NCI-H1436 treated with DMSO at 0.1 percent for 48 hours (cell line): ENCODE measurements at places on chromosomes 13 and 19.

GRCh38 chr13:84038001-84038400, 155.7 kb upstream of the SLITRK1 start:
- DNase-seq = no peak

- DNase-seq = no peak
Measured at GRCh38 chr13:40171566-40171965, 494.9 kb downstream of the FOXO1 start.

DNA sequence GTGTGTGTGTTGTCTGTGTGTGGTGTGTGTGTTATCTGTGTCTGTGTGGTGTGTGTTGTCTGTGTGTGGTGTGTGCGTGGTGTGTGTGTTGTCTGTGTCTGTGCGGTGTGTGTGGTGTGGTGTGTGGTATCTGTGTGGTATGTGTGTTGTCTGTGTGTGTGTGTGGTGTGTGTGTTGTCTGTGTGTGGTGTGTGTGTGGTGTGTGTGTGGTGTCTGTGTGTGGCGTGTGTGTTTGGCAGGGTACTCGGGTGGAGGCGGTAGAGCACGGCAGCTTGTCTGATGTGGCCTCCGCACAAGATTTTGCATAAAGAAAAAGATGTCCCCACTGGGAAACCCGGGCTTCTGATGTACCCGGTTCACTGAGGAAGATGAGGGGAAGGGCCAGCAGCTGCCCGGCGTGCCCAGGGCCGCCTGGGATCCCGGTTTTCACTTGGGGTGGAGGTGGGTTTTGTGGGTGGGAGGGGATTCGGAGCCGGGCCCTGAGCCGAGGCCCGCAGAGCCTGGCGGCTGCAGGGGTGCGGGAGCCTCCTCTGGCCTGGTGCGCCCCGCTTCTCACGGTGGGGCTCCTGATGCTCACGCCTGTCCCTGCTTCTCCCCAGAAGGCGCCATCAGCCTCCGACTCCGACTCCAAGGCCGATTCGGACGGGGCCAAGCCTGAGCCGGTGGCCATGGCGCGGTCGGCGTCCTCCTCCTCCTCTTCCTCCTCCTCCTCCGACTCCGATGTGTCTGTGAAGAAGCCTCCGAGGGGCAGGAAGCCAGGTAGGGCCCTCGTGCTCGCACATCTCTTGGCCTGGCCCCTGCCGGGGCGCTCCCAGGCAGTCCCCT, 21.2 kb downstream of the HDGFL2 start:
- DNase-seq = no peak

- no peak for DNase-seq
Measured at GRCh38 chr13:64688893-64689677, 2541.1 kb downstream of the PCDH9 start.

DNA sequence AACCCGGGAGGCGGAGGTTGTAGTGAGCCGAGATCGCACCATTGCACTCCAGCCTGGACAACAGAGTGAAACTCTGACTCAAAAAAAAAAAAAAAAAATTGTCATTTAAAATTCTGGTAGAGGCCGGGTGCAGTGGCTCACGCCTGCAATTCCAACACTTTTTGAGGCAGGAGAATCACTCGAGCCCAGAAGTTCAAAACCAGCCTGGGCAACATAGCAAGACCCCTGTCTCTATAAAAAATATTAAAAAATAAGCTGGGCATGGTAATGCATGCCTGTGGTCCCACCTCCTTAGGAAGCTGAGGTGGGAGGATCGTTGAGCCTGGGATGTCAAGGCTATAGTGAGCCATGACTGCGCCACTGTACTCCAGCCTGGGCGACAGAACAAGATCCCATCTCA, 6.2 kb downstream of the NUCB1 start:
- no peak for DNase-seq

GRCh38 chr13:44153496-44153895, 220.1 kb upstream of the SERP2 start:
- peak; percentile 80 for DNase-seq

GRCh38 chr13:25489238-25489637, 117.5 kb downstream of the ATP8A2 start:
- no peak for DNase-seq

GRCh38 chr13:63304497-63304896, 1888.8 kb upstream of the PCDH20 start:
- DNase-seq = no peak

- no peak for DNase-seq
Measured at GRCh38 chr13:90884066-90884465, 463.4 kb upstream of the MIR17HG start.

GRCh38 chr13:37168151-37168550, 62.7 kb upstream of the CSNK1A1L start:
- no peak for DNase-seq
